ENCODE measurements at places on chromosomes 13 and 19.

DNA sequence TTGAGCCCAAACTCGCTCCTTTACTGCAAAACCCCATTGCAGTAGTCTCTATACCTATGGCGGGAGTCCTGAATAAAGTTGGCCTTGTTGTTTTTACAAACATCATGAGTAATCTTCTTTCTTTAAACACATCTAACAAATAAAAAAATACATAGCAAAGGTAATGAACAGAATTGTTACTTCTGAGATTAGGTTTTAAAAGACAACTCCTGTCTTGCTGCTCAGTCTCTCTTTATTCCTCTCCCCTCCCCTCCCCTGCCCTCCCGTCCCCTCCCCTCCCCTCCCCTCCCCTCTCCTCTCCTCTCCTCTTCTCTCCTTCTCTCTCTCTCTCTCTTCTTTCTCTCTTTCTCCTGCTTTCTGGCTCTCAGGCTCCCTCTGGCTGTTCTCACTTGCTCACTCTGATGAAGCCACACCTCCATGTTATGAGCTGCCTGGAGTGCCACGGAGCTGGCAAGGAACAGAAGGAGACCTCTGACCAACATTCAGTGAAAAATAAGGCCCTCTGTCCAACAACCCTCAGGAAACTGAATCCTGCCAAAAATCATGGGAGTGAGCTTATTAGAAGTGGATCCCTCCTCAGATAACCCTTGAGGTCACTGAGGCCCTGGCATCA lies 300.7 kb upstream of the MIR17HG start:
- DNase-seq = no peak

DNA sequence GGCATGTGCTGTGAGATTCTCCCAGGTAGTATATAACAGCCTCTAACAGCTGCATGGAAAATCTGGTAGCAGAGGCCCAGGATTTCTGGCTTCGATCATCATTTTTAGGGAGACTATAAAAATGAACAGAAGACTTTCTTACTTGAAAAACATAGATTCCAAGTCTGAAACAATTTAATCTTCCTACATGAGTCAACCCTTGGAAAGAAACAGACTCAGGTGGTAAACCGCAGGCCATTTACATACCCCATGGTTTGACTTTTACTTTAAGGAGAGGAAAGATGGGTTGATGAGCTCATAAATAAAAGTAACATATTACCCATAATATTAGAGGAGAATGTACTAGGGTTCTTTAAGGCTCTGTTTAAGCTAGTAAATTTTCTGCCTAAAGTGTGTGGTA lies 121.6 kb downstream of the CYSLTR2 start:
- no peak for DNase-seq

DNA sequence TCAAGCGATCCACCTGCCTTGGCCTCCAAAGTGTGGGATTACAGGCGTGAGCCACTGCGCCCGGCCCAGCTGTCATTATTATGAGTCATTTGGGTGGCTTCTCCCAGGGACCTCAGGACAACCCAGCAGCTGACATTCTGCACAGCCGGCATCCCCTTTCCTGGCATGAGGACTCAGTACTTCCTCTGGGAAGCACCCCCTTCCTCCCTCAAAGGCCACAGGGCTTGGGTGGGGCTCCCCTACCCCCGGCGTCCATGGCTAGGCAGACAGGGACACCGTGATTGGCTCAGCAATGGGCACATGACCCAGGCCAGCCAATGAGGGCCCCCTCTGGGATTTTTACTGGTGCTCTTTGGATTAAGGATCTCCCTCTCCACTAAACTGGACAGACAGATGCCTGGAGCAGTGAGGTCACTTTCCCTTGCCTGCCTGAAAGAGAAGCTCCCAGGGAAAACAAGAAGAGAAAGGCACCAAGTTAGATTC lies 6.0 kb downstream of the KANK2 start:
- DNase-seq = peak; percentile 65

- DNase-seq = no peak
Observed at GRCh38 chr19:31529121-31529520, 179.9 kb upstream of the TSHZ3 start.

DNA sequence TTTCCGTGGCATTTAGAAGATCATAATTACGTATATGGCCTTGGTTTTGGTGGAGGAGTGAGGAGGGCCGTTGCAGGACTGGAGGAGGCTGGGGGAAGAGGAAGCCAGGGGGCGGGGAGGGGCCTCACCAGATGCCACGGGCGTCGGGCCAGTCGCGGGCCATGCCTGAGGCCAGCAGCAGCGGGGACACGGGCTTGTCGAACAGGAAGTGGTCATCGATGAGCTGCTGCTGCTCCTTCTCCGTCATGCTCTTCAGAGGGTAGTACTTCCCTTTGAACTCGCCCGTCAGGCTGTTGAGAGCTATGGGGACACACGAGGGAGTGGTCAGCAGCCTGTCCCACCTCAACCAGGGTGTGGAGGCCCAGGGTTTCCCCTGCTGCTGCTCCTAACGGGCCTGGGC lies 11.1 kb downstream of the CKM start:
- DNase-seq = no peak

All from HAP-1 (cell line).